ENCODE measurements at places on chromosomes 2 and 18.

DNA sequence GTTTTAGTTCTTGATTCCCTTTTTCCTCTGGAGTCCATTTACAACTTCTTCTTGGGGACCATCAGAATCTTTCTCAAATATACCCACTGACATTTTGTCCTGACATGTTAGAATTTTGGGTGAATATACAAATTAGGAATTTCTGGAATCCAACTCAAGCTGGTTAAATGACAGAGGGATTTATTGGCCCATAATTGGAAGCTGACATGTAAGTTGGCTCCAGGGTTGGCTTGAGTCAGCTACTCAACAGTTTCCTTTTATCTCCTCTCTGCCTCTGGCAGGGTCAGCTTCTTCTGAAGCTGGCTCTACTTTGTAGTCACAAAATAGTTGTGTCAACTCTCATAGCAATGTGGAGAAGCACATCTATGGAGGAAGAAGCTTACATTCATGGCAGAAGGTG, 36.6 kb upstream of the PPP1R1C start:
- DNase-seq, result no peak

- no peak for DNase-seq
These were observed 63.0 kb downstream of the STK25 start for GRCh38 chr2:241445426-241445825.

DNA sequence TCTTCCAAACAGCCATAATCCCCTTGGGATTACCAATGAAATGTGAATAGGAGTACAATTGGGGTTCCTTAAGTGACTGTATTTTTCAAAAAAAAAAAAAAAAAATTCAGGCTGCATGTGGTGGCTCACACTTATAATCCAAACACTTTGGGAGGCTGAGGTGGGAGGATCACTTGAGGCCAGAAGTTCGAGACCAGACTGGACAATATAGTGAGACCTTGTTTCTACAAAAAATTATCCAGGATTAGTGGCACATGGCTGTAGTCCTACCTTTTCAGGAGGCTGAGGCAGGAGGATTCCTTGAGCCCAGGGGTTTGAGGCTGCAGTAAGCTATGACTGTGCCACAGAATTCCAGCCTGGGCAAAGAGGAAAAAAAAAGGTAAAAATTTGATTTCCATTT, 189.6 kb upstream of the GATA6 start:
- no peak for DNase-seq

GRCh38 chr18:22370414-22370813, 47.3 kb downstream of the CTAGE1 start:
- no peak for DNase-seq

GRCh38 chr2:234571620-234572407, 74.9 kb upstream of the ARL4C start:
- no peak for DNase-seq

- DNase-seq, result no peak
These were observed 670.7 kb upstream of the ZNF804A start for GRCh38 chr2:183927406-183928325.

GRCh38 chr2:79511320-79511951, 1.4 kb upstream of the CTNNA2 start:
- DNase-seq, result no peak

- DNase-seq, result peak; percentile 91
These were observed 54.5 kb upstream of the ROCK2 start for GRCh38 chr2:11398750-11399437.

GRCh38 chr2:238299803-238300202, 11.4 kb upstream of the PER2 start:
- DNase-seq, result no peak
